ENCODE measurements at places on chromosomes 2 and 18. TPM values are rescaled to one million over a fixed set of nuclear protein-coding genes. Genes with fewer than 3 reads are reported as not detected.

SNORC gene
- total RNA-seq: 1.4 TPM

CFAP65 gene
- 0.05 TPM for total RNA-seq

NOL4 gene
- total RNA-seq: 0.61 TPM

IHH gene
- 0.05 TPM for total RNA-seq

LIMS4 gene
- 0.71 TPM for total RNA-seq

ADAM23 gene
- total RNA-seq: 4.0 TPM

LOXL3 gene
- total RNA-seq: 1.4 TPM

HJURP gene
- total RNA-seq: 29.7 TPM

HK2 gene
- 8.2 TPM for total RNA-seq

Measured in thymus (tissue), 14 donors.